GM19239 (cell line): ENCODE measurements at places on chromosomes 7 and 10.

DNA sequence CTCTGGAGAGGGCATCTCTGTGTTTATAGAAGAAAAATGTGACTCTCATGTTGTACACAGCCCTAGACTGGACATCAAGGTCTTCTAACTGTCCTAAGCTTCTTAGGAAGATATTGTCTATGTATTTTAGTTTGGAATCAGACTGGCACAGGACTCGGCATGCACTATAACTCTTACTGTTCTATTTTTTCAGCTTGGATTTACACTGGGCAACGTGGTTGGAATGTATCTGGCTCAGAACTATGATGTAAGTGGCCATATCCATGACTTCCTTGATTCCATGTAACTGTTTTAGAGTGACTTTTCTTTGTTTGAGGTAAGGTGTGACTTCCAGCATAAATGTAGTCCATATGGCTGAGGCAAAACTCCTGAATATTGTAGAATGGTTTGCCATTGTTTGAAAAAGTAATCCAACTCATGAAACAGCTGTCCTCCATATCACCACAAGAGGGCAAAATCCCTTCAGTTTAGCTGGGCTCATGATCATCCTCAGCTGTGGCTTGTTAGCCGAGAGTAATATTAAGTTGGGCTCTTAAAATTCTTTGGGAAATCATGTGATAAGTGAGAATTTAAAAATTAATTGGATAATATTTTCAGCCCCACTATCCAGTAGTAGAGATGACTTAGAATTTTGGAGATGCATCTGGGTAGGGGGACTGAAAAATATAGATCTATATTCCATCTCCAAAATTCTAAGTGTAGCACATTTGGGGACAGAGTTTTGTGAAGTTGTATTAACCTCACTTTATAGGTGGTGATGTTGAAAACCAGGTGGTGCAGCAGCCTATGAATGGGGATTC lies 10.4 kb downstream of the STMP1 start:
- DNase-seq = peak; percentile 26

DNA sequence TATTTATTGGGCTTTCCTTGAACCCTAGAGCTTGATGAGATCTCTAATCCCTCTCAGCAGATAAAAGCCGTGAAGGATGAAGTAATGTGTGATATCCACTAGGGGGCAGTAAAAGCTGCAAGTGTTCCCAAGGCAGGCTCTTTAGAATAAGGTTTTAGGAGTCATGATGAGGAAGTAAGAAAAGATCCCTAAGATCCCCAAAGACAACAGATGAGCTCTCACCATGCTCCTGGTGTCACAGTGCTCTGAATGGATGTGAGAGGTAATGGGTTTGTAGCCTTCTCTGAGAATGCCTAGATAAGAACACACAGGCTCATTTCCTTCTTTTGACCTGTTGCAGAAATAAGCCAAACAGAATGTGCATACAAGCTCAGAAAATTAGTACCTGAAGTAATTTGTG lies 70.4 kb upstream of the ITPRID1 start:
- DNase-seq = peak; percentile 26

GRCh38 chr10:78267598-78267997 lies 233.9 kb downstream of the RPS24 start:
- DNase-seq = no peak

DNA sequence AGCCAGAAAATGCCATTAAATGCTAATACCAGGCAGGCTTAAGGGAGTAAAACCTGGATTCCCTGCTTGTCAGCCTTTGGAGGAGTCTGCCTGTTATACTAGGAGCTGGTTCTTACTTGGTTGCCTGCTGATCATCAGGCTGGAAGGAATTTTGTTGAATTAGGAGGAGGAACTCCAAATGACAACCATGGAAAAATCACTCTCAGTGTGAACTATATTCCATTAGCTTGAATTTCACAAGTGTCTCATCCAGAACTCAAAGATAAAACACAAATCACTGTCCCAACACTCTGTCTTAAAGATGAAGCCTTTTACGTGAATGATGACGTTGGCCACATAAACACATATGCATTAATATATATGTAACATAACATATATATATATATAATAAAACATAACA lies 238.9 kb upstream of the PLXDC2 start:
- no peak for DNase-seq

GRCh38 chr10:114652402-114653368 lies 5.4 kb downstream of the ABLIM1 start:
- DNase-seq = no peak

DNA sequence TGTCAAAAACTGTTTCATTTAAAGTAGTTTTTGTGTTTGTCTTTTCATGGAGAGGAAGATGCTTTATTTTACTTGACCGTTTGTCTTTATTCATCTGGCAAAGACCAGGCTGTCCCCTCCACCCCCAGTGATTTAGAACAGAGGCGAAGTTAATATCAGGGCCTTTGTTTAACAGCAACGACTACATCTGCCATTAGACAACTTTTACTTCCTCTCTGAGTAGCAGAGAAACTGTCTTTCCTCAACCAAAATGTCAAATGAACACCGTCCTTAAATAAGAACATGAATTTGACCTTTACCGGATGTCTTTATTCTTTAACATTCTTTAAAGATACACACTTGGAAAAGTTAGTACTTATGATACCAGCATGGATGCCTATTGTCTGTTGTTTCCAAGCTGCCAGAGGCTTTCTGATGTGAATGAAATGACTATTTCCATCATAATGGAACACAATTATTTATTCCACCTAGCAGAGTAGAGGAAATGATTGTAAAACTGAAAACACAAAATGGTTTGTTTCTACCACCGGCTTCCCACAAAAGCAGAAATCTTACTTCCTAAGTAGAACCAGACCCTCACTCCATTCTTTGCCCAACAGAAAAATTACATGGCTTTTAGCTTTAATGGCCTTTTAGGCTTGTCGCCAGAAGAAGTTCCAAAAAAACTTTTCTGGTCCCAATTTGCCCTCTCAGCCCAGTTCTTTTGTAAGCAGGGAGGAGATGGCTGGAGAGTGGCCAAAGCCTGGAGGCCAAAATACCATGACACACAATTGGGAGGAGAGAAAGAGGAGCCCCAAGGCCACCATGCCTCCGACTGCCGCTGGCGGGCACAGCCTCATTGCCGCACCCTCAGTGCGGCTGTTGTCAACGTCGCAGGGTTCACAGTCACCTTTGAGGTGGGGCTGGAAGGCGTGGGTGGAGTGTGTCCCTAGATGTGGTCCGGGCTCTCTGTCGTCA lies 168.5 kb downstream of the TEX36 start:
- DNase-seq = no peak

- no peak for DNase-seq
These were observed 200.1 kb downstream of the CCDC3 start for GRCh38 chr10:12801214-12802087.

GRCh38 chr10:62692085-62692484 lies 112.4 kb upstream of the ADO start:
- DNase-seq = no peak

DNA sequence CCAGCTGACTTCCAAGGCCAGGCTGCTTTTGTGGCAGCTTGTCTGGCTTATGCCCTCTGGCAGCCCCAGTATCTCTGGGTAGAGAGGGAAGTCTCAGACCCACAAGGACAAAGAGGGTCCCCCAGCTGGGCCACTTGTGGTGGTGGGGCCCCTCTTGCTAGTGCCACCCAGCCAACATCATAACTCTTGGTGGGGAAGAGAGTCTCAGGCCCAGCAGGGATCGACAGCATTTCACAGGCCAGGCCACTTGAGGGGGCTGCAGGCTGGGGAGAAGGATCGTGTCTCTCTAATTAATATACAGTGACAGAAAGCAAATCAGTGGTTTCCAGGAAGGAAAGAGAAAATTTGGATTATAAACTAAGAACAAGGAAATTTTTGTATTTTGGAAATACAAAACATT lies 76.0 kb downstream of the TYW1B start:
- DNase-seq = no peak

DNA sequence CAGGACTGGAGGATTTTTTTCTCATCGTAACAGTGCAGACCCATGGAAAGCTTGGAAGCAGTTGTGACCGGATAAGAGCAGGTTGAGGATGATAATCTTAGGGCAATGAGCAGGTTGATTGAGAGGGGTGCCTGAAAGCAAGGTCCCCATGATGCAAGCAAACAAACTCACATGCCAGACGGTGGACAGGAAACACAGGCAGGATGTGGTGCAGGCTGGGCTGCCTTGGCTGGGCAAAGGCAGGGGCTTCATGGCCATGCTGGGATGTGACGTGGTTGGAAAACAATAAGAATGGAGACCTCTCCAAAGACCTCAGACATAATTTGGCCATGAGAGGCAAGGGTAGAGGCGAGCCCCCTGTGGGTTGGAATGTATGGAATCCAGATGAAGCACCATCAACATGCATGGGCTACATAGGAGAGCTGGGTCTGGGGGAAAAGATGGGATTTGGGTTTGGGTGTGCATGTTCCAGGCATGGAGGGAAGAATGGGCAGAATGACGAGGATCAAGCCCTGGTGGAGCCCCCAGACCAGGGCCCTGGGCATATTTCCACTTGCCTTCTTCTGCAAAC lies 58.3 kb downstream of the IKZF1 start:
- DNase-seq = no peak

DNA sequence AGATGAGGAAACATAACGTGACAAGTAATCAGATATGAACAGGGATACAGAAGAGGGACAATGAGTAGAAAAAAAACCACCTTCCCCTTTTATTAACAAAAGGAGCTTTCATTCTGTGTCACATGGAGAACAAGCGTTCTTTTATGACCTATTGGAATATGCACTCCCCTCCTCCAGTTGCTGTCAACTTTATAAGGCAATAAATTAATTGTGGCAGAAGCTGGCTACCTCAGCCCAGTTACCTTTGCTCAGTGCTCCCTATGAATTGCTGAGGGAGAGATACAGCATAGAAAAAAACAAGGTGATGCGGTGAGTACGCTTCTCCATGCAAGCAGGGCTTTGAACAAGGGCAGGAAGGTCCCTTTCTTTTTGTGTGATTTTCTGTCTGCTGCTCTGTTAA lies at the start of gene MGAM2:
Gene MGAM2 (plus strand): TSS at position 220 of the 400 bp plus-strand sequence. CDS start 5,156 bp downstream, outside the sequence.
- DNase-seq = no peak

GRCh38 chr7:11875635-11876034 lies 43.6 kb upstream of the THSD7A start:
- no peak for DNase-seq

DNA sequence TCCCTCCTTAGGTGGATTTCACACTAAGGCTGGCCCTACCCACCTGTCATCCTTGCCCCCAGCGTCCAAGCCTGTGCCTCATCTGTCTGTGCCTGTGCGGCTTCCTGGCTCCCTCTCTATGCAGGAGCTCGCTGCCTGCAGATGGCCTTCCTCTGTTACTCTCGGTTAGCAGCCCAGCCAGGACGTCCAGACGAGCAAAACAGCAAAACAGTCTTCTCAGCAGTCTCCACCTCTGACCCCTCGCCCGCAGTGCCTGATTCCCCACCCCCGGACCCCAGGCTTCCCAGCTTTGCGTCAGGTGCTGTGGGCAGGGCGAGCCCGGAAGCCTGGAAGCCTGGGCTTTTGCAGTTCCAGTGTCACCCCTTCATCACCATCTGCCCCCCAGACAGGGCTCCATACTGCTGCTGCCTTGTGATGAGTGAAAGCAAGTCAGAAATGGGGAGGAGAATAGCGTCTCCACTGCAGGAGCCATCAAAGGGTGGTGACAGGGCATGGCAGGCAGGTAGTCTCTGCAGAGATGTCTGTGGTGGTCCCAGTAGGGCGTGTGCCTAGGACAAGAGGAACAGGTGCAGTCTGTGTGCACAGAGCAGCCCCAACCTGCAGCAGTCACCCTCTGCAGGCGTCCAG lies 88.5 kb downstream of the ADCY1 start:
- no peak for DNase-seq

- DNase-seq = no peak
These were observed 10.3 kb upstream of the TSPAN13 start for GRCh38 chr7:16743236-16743635.

- no peak for DNase-seq
These were observed 177.2 kb downstream of the TAX1BP1 start for GRCh38 chr7:27917119-27917518.

GRCh38 chr10:21493784-21494183 lies 31.7 kb downstream of the SKIDA1 start:
- no peak for DNase-seq

DNA sequence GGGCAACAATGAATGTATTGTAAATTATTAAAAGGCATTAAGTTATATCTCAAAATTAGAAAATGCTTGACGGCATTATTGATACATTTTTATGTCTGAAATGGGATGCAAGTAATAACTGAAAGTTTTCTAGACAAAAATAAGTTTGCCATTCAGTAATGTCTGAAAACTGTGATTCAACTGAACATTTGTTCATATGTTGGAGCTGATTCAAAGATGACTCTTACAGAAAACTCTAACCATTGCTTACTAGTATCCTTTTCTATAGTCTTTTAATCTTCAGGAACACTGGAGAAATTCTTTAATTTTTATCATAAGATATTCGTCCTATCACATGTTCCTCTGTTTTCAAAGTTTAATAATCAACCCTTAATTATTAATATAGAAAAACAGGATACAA lies 71.1 kb upstream of the TFEC start:
- DNase-seq = no peak

DNA sequence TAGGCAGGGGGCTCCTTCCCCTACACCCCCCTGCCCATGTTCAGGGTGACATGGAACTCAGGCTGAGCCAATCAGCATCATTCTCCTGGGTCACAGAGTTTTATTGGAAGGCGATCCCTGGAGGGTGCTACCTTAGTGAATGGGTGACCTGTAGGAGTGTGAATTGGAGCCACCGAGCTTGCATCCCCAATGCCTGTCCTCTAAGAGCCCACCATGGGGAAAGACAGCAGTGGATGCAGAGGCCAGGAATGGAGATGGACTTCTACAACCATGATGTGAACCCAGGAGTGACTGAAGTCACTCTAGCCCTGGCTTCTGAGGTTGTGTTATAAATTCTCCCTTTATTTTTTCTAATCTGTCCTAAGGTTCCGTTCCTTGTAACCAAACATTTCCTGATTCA lies 89.4 kb downstream of the CCDC71L start:
- DNase-seq = no peak

DNA sequence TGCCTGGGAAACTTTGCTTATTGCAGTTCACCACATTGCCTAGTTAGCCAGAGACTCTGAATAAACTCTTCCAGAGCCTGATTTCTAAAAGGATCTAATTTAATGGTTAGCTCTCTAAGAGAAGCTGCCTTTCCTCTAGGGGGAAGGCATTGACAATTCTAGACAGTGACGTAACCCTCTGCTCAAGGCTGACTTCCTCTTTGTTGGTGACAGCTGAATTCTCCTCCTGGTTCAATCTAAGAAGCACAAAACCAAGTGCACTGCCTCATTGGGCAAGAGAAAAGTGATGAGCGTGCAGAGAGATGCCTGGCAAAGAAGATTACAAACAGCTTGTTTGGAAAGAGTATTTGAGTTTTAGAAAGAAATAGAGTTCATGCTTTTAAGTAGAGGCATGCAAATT lies 102.7 kb downstream of the MACC1 start:
- peak; percentile 42 for DNase-seq

DNA sequence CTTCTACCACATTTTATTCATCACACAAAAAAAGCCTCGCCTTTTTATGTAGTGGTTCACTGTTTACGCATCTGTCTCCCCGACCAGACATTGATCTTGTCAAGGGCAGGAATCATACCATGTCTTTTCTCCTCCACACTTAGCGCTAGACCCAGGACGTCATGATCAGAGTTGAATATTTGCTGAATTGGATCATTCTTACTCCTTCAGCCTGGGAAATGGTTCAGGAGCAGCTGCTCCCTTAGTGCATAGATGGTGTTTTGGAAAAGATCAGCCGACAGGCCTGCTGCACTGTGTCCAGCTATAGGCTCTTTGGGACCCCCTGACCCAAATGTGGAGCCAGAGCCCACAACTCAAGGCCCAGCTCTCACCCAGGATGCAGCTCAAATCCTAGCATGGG lies 249.1 kb upstream of the TMEM72 start:
- no peak for DNase-seq
